Mucosa of gallbladder (tissue), 1 donor: ENCODE measurements at places on chromosomes 5 and 9. TPM values are rescaled to one million over a fixed set of nuclear protein-coding genes. Genes with fewer than 3 reads are reported as not detected.

GRCh38 chr5:151808451-151809169 lies 36.9 kb downstream of the G3BP1 start:
- DNase-seq: no peak

Gene C5orf58
- 0.52 TPM for total RNA-seq

Gene IL6ST
- total RNA-seq: 235 TPM

- DNase-seq: no peak
Measured at GRCh38 chr9:14565352-14566016, 127.7 kb downstream of the ZDHHC21 start.

DNA sequence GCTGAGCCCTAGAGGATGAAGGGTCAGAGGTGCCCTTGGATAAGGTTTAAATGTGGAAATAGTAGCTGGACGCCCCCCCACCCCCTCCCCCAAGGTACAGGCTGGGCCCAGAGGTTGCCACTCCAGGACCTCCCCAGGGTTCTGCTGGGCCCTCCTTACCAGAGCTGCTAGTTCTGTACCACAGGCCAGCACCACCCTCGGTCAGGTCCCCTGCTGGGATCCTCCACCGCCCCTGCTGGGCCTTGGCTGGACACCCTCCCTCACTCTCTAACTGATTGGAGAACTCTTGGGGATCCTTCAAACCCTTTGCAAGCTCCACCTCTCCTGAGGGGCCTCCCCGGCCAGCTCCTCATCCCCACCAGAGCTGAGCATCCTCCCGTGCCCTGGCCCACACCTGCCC lies 34.9 kb downstream of the PTGES start:
- DNase-seq: no peak

Gene ARHGEF37
- 32.8 TPM for total RNA-seq

DNA sequence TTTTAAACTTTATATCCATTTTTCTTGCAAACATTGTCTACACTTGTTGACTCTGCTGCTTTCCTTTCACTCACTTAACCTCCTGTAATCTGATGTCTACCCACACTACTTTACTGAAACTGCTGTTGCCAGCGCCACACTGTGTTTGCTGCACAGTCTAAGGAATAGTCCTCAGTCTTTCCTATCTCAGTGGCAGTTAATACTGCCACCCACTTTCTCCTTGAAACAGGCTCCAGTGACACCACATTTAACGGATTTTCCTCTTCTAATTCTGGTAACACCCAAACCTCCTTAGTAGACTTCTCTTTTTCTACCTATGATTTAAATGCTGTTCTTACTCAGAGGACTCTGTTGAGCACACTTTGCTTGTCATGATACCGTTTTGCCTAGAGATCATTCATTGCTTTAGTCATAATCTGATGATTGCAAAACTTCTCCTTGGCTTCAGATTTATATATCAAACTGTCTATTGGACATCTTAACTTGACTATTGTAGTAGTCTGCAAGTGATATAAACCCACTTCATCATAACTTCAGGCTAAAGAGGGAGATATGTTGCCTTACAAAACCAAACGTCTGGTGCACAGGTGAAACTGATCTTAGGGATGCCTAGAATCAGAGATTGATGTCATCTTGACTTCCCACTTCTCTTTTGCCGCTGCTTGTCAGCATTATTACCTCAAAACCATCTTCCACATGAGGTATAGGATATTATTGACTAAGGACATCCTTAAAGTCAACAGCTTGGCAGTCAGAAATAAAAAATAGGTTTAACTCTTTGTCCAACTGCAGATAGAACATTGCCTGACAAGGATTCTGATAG lies 94.1 kb downstream of the CDC42SE2 start:
- DNase-seq: no peak

Gene SPINK5
- 5.2 TPM for total RNA-seq

Gene INSL6
- total RNA-seq: not detected

Gene EQTN
- total RNA-seq: 0.32 TPM

DNA sequence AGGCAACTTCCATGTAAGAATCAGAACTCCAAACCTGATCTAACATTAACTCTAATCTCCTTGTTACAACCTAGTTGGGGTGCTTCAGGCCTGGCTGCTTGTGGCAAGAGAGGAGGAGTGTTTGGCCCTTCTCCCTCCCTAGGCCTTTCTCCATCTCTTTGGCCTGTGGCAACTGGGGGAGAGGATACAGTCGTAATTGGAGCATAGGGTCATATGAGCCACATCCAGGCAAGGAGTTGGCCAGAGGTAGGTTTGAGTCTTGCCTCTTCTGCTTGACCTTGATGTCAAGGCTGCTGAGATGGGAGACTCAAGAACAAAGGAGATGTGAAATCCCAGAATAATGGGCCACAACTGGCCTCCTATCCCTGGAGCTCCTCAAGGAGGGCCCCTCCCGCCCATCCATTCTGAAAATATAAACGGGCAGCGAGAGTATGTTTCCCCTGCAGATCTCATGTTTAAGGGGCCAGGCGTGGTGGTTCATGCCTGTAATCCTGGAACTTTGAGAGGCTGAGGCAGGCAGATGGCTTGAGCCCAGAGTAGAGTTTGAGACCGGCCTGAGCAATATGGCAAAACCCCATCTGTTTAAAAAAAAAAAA lies 59.3 kb upstream of the ANGPTL2 start:
- DNase-seq: no peak

GRCh38 chr5:6287176-6287575 lies 91.2 kb downstream of the MED10 start:
- DNase-seq: no peak

Gene ARL10
- total RNA-seq: 6.6 TPM

DNA sequence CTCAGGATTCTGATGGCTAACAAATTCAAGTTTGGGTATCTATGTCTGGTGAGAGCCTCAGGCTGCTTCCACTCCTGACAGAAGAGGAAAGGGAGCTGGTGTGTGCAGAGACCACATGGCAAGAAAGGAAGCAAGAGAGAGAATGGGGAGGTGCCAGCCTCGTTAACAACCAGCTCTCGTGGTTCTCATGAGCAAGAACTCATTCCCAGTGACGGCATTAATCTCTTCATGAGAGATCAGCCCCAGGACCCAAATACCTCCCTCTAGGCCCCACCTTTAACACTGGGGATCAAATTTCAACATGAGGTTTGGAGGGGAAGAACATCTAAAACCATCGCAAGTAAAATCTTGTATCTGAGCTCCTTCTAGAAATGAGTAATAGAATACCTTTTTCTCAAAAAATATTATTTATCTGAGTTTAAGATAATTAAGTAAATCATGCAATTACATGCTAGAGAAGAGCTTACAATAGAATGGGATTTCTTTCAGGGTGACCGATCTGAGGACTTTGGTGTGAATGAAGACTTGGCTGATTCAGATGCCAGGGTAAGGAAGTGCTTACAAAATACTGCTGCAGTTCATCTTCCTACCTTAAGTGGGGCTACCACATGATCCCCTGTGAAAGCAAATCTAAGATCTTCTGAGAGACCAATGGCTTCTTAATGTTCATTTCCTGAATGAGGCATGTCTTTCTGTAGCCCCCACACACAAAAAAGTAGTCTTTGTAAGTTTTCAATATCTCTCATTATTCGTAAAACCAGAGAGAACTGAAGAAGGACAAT lies 11.5 kb downstream of the ANXA1 start:
- DNase-seq: no peak

DNA sequence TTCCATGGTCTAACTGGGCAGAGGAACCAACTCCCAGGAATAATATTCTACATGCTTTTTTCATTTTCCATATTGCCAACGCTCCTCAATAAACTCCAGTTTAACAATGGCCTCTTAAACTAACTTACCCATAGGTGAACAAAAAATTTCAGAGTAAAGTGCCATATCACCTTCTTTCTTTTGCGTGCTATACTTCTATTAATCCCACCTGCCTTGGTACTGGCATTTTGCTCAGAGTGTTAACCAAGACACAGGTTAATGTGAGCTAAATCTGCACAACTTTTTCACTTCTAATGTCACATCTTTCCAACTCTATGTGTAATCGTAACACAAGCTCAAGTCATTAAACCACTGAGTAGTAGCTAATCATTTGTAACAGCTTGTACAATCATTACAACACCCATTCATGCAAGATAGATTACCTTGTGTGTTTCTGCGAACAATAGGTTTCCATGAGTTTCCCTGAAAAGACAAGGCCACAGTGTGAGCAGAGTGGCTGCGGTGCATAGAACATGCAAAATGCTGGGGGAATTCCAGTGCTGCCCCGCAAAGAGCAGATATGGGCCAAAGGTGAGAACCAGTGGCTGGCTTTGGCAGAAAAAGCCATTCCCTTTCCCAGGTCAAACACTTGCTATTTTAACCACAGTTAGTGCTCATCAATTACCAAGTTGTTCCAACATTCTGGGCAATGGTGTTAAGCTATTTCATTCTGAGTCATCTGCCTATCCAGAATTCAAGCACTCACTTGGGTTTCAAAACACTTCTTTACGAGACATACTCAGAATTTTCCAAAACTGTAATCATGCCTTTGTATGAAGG lies 42.8 kb downstream of the TIMD4 start:
- no peak for DNase-seq

DNA sequence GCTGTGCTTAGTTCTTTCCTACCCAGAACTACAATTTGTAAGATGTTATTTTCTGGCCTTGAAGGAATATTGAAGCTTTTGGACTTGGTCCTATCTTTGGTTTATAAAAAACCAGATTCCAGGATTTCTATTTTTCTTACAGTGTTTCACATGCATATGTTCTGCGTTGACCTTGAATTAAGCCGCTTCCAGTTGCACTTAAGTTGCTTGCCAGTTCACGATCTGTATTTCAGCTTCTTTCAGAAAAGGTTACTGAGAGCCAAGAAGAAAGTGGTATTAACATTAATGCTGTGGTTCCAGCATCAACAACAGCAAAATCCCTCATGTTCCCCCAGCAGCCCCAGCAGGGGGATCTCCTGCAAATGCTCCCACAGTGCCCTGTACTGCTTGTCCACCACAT lies 156.4 kb upstream of the ADAMTS16 start:
- no peak for DNase-seq

- DNase-seq: no peak
Measured at GRCh38 chr5:116459301-116459700, 115.3 kb downstream of the SEMA6A start.

Gene CBY3
- not detected for total RNA-seq

GRCh38 chr5:164614707-164615106 lies 1109.3 kb downstream of the MAT2B start:
- no peak for DNase-seq

Gene TAF11L10
- not detected for total RNA-seq

- DNase-seq: no peak
Measured at GRCh38 chr5:132774406-132774805, 2.6 kb downstream of the SEPTIN8 start.

Gene TAF11L5
- total RNA-seq: not detected

- no peak for DNase-seq
Measured at GRCh38 chr9:75130621-75131230, 42.4 kb downstream of the OSTF1 start.

DNA sequence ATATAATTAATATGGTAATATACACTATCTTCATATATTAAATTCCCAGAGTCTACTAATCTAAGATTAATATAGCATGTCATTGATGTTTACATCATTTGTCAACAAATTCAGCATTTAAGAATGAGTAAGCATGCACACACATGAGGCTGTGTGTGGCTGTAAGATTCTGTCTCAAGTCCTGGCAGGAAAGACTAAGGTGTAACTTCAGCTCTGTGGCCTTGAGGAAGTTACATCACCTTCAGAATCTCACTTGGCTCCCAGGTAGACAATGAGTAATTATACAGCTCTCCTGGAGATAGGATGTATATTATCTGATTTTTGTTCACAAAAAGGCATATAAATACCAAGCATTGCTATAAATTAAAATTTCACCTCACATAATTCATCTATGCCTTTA lies 119.4 kb upstream of the IQGAP2 start:
- DNase-seq: peak; percentile 28

GRCh38 chr9:98579700-98580099 lies 129.0 kb downstream of the GABBR2 start:
- DNase-seq: no peak

- DNase-seq: no peak
Measured at GRCh38 chr5:35924122-35924949, 14.1 kb downstream of the CAPSL start.

DNA sequence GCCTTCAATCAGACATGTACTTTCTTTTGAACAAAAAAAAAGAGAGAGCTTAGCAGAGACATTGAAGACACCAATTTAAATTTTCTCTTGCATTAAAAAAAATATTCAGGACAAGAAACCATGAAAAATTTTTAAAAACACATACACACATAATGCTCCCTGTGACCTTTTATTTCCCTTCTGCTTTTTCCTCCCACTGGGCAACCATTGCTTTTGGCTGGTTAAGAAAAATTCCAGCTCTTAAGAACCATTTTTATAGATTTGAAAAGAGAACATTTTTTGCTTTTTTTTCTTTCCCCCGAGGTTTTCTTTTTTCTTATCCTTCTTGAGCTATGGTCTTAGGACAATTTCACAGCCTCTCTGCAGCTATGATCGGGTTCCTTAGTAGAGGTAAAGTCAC lies 6.1 kb upstream of the HMHB1 start:
- no peak for DNase-seq

- DNase-seq: no peak
Measured at GRCh38 chr5:75509956-75510355, 1.5 kb downstream of the CERT1 start.

Gene LAMC3
- total RNA-seq: 14.2 TPM

GRCh38 chr5:146799671-146800070 lies 78.9 kb downstream of the PPP2R2B start:
- no peak for DNase-seq

DNA sequence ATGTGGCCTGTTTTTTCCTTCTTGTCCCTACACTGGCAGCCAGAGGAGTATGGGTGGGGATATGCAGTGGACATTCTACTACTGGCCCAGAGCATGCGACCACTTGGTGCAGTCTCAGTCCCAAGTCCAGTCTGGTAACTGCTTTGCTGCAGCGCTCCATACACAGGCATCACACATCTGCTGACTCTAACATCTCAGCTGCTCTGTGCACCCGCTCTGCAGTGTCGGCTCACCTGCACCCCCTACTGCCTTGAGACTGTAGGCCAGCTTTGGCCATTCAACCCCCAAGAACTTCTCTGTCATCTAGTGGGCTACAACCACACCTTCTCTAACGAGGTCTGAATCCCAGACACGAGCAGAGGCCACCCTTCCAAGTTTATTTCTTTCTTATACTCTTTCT lies 46.4 kb upstream of the SLCO6A1 start:
- DNase-seq: no peak

DNA sequence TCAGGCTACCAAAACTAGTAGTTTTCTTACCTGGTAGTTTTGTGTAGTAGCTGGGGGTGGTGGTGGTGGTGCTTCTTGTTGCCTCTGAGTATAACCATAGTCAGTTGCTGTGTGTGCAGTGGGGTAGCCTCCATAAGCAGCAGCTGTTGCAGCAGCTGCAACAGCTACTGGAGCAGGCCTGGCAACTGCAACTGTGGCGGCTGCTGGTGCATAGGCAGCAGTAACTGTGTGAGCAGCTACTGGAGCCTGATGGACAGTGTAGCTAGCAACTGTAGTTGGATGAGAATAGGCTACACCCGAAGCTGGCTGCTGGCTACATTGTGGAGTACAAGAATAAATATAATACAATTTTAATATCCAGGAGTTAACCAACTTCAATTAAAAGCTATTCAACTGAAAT lies 24.7 kb downstream of the ZFR start:
- DNase-seq: no peak

Gene ACOT12
- 0.75 TPM for total RNA-seq

Gene SLC34A3
- 0.49 TPM for total RNA-seq

Gene TAF9
- total RNA-seq: 31.7 TPM

Gene C5
- 6.2 TPM for total RNA-seq

GRCh38 chr5:169351721-169352120 lies 50.8 kb upstream of the SLIT3 start:
- no peak for DNase-seq

Gene TNFSF15
- 2.2 TPM for total RNA-seq

GRCh38 chr5:115028557-115028956 lies 141.2 kb downstream of the TRIM36 start:
- DNase-seq: no peak

Gene EMB
- total RNA-seq: 19.9 TPM

GRCh38 chr5:179869101-179869500 lies 10.5 kb upstream of the MRNIP start:
- no peak for DNase-seq
